ENCODE measurements at places on chromosomes 5 and 9. TPM values are rescaled to one million over a fixed set of nuclear protein-coding genes. Genes with fewer than 3 reads are reported as not detected.

Gene SPACA9
- total RNA-seq = 1.9 TPM

- DNase-seq = no peak
Measured at GRCh38 chr9:77021922-77022782, 2.7 kb downstream of the FOXB2 start.

DNA sequence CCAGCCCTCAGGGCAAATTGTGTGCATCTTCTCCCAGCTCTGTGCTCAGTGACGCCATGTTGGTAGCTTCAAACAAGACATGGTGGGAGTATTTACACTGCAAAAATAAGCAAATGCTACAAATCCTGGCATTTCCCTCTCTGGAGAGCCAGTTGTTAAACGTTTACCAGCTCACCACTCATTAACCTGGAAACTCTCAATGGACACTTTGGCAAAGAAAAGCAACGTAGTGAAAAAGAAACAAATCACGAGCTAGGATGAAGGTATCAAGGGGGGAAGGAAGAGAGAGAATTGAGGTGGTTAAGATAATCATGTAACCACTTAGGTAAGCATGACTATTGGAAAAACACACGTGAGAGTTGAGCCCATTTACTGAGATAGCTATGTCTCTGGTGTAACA is 72.5 kb downstream of the MRPS30 start:
- no peak for DNase-seq

GRCh38 chr5:155343468-155343867 is 329.9 kb downstream of the KIF4B start:
- no peak for DNase-seq

Measured in naive thymus-derived CD8-positive, alpha-beta T cell (primary cell).